GM13977 (cell line): ENCODE measurements at places on chromosomes 12 and 14.

- no peak for DNase-seq
Observed at GRCh38 chr12:86774841-86775388, 518.7 kb upstream of the MGAT4C start.

DNA sequence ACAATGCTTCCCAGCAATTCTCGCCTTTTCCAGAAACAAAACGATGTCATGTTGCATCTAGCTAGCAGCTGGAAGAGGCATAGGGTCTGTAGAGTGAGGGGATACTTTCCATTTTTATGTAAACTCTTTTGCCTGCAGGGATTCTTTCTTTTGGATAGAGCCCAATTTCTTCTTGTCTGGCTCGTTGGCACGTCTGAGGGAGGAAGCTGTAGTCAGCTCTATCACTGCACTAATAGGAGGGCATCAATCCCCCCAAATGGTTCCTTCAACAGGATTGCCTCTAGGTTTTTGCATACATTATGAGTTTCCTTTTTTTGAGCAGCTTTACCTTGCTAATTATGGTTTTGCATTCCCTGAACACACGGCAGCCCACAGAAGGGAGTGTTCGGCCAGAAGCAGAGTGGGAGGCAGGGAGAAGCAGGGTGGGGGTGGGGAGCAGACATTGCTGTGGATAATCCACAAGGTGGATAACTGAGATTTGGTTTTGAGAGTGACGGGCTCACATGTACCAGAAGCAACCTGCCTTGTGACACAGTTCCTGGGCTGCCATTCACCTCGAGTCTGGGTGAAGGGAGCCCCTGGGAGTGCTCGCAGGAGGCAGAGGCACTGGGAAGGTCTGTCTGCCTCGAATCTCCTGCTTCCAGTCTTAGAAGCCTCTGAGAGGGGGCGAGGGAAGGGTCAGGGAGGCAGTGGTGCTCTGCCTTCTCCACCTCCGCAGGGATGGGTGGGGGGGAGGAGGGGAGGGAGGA is 24.5 kb downstream of the LRTM2 start:
- no peak for DNase-seq

DNA sequence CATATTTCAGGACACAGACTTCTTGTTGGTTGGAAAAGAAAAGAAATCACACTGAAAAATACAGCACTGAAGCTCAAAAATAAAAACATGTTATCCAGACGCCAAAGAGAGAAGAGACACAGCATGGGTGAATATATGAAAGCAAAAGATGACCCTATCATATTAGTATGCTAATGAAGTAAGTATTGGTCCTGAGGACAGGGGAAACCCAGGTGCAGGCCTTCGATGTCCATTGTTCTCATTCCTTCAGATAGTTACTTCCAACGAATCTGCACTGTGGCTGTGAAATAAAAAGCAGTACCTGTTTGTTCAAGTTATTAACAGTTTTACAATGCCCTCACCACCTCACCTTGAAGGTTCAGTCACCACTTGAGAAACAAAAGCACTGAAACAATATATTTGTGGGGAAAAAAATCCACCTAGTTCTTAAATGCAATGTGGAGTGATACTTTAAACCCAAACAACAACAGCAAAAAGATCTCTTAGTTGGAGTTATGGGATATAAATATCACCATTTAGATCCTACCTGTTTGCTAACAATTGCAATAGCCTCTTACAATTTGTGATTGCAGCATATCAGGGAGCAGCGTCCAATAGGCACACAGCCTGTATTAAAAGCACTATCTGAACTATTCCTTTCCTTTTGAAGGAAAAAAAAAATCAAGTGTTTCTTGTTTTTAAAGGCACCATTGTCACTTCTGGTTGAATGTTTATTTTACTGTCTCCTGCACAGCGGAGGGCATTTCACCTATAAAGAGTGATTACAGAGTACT is 188.1 kb downstream of the BCAT1 start:
- DNase-seq, result no peak

DNA sequence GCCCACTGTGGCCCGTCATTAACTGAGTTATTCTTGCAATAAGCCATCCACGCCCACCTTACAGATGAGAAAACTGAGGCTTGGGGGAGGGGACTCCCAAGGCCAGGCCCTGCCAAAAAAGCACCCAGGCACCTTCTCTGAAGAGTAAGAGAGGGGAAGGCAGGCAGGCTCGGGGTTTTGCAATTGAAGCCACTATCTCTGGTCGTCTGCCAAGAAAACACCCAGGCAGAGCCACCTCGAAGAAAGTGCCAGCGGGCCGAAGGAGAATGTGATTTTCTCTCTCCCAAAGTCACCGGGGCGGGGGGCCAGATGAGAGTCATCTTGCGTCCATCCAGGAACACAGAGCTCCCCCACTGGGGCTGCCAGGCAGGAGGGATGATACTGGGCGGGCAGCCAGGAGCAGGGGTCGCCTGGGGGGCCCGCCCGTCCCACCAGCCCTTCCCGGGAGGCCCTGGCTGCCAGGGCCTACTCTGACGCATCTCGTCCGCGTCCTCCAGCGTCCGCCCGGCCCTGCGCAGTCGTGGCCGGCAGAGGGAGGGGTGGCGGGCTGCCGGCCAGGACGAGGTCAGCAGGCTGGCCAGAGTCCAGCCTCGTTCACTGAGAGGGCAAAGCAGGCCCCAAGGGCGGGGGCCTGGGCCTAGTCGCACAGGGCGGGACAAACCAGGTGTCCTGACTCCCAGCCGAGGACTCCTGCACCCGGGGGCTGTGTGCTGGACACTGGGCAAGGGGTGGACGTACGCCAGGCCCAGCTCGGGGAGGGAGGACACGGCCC is 74.3 kb downstream of the RFLNA start:
- DNase-seq, result no peak

DNA sequence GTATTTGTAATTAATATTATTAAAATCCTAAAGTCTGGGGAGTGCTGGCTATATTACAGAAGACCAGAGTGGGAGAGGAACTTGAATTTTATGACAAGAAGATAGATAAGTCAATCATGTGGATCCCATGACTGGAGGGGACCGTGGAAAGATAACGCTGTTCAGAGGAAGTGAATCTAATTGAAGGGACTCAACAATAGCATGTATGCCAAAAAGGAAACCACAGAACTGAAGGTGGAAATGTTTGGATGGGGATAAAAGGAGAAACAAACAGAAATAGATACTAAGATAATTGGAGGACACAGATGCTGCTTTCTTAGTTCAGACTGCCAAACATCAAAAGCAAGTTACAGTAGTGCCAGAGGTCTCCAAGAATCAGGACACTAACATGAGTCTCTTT is 21.1 kb downstream of the OR6J1 start:
- no peak for DNase-seq

GRCh38 chr12:28578833-28579252 is 388.6 kb downstream of the CCDC91 start:
- DNase-seq, result no peak

GRCh38 chr12:104605685-104606084 is 148.9 kb downstream of the CHST11 start:
- no peak for DNase-seq

- DNase-seq, result no peak
Observed at GRCh38 chr14:61918998-61919397, 156.8 kb downstream of the SNAPC1 start.

- DNase-seq, result no peak
Observed at GRCh38 chr14:35958499-35958898, 132.4 kb downstream of the BRMS1L start.

DNA sequence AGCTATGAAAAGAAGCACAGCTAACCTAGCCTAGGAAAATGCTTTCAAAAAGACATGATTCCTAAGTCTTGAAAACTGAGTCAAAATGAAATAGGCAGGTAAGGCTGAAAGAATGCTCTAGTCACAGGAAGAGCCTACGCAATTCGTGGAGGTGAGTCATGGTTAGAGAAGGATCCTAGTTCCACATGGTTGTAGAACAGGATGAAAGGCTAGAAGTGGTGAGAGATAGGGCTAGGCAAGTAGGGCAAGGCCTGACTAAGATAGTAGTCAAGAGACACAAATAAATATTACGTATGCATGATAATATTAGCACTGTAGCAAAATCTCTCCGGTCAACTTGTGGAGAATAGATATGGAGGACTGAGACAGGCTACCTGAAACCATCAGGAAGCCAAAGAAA is 47.2 kb downstream of the PLCZ1 start:
- no peak for DNase-seq

- no peak for DNase-seq
Observed at GRCh38 chr12:129409281-129409680, 494.5 kb downstream of the TMEM132D start.

DNA sequence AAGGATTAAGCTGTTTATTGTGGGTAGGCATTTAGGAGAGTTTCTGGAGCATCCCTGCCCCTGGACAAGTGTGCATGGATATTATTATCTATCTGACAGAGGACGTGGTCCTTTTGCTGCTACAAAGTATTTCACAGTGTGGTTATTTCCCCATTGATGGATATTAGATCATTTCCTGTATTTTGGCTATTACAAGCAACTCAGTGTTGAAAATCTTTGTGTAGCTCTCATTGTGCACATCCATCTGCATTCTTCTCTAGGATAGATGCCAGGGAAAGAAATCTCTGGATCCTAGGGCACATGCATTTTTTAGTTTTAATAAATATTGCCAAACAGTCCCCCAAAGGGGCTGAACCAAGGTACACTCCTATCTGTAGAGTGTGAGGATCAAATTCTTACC is 154.3 kb upstream of the SRRM4 start:
- no peak for DNase-seq

DNA sequence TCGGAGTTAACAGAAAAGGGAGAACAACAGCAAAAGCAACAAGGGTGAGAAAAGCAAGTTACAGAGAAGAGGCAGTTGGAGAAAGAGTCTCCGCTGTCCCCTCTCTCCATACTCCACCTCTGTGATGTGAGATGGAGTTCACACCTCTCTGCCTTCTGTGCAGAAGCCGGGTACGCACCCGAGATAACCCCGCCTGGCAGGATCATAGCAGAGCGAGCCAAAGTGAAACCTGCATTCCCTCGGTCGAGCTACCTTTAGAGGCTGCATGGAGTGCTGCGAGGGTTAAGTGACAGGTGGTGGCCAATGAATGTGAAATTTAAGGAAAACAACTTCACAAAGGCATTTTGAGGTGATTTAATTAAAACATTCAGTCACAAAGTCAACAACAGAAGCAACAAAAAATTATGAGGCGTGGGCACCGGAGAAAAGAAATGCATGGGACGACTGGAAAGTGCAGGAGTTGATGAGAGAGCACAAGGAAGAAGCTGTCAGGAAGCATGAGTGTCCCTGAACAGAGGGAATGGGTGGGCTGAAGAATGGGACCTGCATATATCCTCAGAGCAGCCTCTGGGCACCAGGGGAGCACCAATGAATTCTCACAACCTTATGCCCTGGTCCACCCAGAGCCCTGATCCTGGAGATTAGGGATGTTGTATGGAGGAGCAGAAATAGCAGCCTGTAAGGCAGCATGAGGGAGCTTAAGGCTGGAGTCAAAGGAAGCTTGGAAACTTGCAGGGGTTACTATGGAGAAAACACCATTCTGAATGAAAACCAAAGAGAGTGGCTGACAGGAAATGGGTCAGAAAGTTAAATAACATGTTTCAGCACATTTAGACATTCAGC is 208.3 kb downstream of the EMP1 start:
- DNase-seq, result no peak

GRCh38 chr14:77580964-77581505 is 35.4 kb downstream of the SPTLC2 start:
- peak; percentile 76 for DNase-seq

- no peak for DNase-seq
Observed at GRCh38 chr12:94187361-94187760, 39.0 kb downstream of the PLXNC1 start.
